ENCODE measurements at places on chromosomes 2 and 18. TPM values are rescaled to one million over a fixed set of nuclear protein-coding genes. Genes with fewer than 3 reads are reported as not detected.

DYNC2LI1 gene
- total RNA-seq = 75.9 TPM

ICOS gene
- total RNA-seq = 2.1 TPM

ST8SIA3 gene
- not detected for total RNA-seq

ATP8B1 gene
- total RNA-seq = 0.90 TPM

OR6B2 gene
- total RNA-seq = not detected

CKAP2L gene
- 7.7 TPM for total RNA-seq

TBR1 gene
- not detected for total RNA-seq

FAM136A gene
- total RNA-seq = 60.0 TPM

PLCL1 gene
- 0.83 TPM for total RNA-seq

BBS5 gene
- 19.2 TPM for total RNA-seq

M1AP gene
- total RNA-seq = 0.21 TPM

Measured in SK-MEL-5 (cell line).